ENCODE measurements at places on chromosomes 7 and 10. TPM values are rescaled to one million over a fixed set of nuclear protein-coding genes. Genes with fewer than 3 reads are reported as not detected.

- H3K27ac ChIP-seq = no peak overlapping the region
- H3K27me3 ChIP-seq = no peaks in the 10 kb centered on the region
- peak; percentile 16 for DNase-seq
- H3K36me3 ChIP-seq = no peaks in the 10 kb centered on the region
- no peak overlapping the region for H3K4me3 ChIP-seq
These were observed 63.6 kb downstream of the RGS10 start for GRCh38 chr10:119478811-119479341.

DNA sequence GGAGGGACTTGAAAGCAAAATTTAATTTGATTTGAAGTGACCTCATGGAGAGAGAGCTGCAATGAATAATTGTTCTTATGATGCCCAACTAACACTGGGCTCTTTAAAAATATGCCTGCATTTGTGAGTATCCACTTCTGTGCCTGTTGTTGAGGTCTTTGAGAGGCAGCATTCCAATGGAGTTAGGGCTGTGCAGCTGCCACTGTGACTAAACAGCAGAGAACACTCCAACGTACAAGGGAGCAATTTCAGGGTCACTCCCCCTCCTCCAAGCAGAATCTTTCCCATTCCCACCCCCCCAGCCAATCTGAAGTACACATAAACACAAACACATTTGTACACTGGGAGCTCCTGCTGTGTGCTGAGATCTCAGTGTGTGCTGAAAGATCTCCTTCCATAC lies 28.0 kb upstream of the GSAP start:
- no peaks in the 10 kb centered on the region for H3K36me3 ChIP-seq
- H3K27ac ChIP-seq = no peak overlapping the region
- DNase-seq = no peak
- no peaks in the 10 kb centered on the region for H3K4me1 ChIP-seq
- H3K4me3 ChIP-seq = no peak overlapping the region
- H3K27me3 ChIP-seq = no peaks in the 10 kb centered on the region

DNA sequence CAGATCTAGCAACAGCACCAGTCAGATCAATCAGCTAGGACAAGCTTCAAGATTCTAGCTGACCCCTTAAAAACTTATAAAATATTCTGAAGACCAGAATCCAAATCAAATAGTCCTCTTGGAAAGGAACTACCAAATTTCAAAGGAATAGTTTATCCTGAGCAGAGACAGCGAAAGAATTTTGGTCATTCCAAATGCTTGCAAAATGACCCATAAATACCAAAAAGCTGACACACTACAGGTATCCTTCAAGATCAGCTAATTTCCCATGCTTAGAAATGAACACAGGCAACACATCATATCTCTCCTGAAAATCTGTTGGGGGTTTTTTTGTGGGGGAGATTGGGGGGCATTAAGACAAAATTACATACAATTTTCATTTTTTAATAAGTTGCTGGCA lies 78.8 kb downstream of the PDSS1 start:
- no peaks in the 10 kb centered on the region for H3K27me3 ChIP-seq
- H3K4me3 ChIP-seq = no peak overlapping the region
- no peak overlapping the region for H3K27ac ChIP-seq
- no peaks in the 10 kb centered on the region for H3K36me3 ChIP-seq

The ELN gene
- not detected for total RNA-seq

DNA sequence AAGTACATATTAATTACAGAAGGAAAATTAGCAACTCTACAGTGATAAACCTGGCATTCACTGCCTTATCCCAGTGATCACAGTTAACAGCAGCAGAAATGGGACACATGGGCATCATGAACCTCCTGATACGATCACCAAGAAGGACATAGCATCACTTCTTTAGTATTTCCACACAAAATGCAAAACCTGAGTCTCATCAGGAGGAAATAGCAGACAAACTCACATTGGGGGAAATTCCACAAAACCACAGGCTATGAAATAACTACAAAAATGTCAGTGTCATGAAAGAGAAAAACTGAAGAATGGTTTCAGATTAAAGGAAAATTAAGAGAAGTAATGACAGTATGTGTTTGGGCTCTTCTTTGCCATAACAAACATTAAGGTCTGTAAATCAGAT lies 12.0 kb upstream of the PURB start:
- no peaks in the 10 kb centered on the region for H3K27me3 ChIP-seq
- no peaks in the 10 kb centered on the region for H3K36me3 ChIP-seq
- H3K4me1 ChIP-seq = peaks cover under 1% of the 10 kb centered on the region
- peak; percentile 37 for DNase-seq

- DNase-seq = no peak
- no peak overlapping the region for H3K4me3 ChIP-seq
- no peaks in the 10 kb centered on the region for H3K36me3 ChIP-seq
- H3K27me3 ChIP-seq = no peaks in the 10 kb centered on the region
- H3K4me1 ChIP-seq = peaks cover 19% of the 10 kb centered on the region
- no peak overlapping the region for H3K27ac ChIP-seq
These were observed 3.3 kb downstream of the PTPN12 start for GRCh38 chr7:77540402-77540822.

DNA sequence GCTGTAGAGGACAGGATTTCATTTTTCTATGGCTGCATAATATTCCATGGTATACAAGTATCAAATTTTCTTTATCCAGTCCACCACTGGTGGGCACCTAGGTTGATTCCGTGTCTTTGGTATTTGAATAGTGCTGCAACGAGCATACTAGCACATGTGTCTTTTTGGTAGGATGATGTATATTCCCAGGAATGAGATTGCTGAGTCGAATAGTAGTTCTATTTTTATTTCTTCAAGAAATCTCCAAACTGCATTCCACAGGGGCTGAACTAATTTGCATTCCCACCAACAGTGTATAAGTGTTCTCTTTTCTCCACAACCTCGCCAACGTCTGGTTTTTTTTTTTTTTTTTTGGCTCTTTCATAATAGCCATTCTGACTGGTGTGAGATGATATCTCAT lies 550.0 kb downstream of the REEP3 start:
- H3K4me3 ChIP-seq = no peak overlapping the region
- no peaks in the 10 kb centered on the region for H3K27me3 ChIP-seq
- no peaks in the 10 kb centered on the region for H3K36me3 ChIP-seq
- H3K27ac ChIP-seq = no peak overlapping the region

- H3K27me3 ChIP-seq = no peaks in the 10 kb centered on the region
- peaks cover 12% of the 10 kb centered on the region for H3K4me1 ChIP-seq
- no peak overlapping the region for H3K4me3 ChIP-seq
These were observed 3.5 kb downstream of the DMTF1 start for GRCh38 chr7:87155788-87156187.

DNA sequence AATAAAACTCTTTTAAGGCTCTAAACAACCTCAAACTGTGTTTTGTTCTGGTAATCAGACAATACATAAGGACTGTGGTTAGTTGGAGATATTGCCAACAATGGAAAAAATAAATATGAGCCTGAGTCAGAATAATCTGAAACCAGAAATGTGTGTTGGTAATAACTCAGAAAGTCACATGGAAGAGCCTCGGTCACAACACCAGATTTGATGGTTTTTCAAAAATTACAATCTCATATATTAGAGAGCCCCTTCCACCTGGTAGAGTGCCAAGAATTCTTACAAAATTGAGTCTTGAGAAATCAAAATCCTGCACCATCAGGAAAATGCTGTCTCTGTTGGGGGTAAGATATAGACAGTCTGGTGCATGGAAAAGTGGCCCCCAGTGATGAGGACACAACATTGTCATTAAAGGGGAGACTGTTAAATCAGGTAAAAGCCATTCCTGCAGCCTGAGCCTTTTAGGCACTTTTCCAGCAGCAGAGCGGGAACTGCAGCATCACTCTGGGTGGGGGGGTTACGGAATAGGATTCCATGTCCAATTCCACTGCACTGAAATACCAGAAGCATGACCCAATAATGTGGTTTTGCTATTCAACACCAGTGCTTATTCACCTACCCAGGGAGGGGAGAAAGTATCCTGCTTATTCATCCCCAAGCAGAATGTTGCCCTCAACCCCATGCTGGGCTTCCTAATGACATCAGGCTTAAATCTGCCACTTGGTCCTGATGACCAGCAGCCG lies 9.5 kb upstream of the ADAM12 start:
- DNase-seq = no peak
- H3K27me3 ChIP-seq = no peaks in the 10 kb centered on the region
- no peaks in the 10 kb centered on the region for H3K36me3 ChIP-seq
- H3K27ac ChIP-seq = no peak overlapping the region
- no peak overlapping the region for H3K4me3 ChIP-seq
- H3K4me1 ChIP-seq = peaks cover 4% of the 10 kb centered on the region

DNA sequence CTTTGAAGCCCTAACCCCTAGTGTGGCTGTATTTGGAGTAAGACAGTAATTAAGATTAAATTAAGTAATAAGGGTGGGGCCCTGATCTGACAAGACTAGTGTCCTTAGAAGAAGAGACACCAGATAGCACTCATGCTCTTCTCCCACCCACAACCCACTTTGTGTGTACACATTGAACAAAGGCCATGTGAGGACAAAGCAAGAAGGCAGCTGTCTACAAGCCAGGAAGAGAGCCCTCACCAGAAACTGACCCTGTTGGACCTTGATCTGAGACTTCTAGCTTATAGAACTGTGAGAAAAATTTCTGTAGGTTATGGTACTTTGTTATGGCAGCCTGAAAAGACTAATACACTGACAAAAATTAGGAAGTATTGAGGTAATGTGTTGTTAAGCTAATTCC lies 59.8 kb downstream of the ZFAND4 start:
- no peak for DNase-seq
- no peaks in the 10 kb centered on the region for H3K27me3 ChIP-seq
- H3K27ac ChIP-seq = no peak overlapping the region
- H3K4me1 ChIP-seq = no peaks in the 10 kb centered on the region
- no peak overlapping the region for H3K4me3 ChIP-seq
- H3K36me3 ChIP-seq = peaks cover 21% of the 10 kb centered on the region

DNA sequence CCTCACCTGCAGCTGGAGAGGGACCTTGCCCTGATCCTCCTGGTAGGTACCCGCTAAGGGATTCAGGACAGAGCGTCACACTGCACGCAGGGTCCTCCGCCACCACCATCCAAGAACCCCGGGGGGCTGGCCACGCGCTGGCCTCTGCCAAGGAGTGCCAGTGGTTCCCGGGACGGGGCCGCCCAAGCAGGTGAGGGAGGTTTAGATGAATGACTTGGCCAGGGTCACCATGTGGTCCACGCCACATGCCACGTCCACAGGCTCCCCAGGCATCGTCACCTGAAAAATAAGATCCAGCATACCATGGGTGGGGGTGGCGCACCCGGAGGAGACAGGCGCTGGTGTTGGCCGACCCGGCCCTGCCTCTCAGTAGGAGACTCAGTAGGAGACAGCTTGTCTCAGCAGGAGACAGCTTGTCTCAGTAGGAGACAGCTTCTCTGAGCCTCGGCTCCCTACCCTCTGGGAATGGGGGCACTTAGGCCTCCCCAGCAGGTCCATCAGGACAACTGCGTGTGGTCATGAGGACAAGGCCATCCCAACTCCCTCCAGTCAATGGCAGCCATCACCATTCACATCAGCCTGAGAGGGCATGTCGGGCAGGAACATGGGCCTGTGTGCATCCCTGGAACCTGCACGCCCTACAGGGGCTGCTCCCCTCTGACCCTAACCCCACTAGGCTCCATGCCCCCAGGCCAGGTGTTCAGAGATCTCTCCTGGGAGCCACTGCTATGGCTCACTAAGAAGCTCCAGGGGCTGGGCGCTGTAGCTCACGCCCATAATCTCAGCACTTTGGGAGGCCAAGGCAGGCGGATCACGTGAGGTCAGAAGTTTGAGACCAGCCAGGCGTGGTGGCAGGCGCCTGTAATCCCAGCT lies 30.5 kb downstream of the RCC1L start:
- peaks cover 14% of the 10 kb centered on the region for H3K36me3 ChIP-seq
- no peaks in the 10 kb centered on the region for H3K4me1 ChIP-seq
- no peak overlapping the region for H3K27ac ChIP-seq
- H3K4me3 ChIP-seq = no peak overlapping the region

The CDC14C gene
- total RNA-seq = not detected

The C7orf33 gene
- not detected for total RNA-seq

The MRLN gene
- not detected for total RNA-seq

The HHEX gene
- 0.96 TPM for total RNA-seq

DNA sequence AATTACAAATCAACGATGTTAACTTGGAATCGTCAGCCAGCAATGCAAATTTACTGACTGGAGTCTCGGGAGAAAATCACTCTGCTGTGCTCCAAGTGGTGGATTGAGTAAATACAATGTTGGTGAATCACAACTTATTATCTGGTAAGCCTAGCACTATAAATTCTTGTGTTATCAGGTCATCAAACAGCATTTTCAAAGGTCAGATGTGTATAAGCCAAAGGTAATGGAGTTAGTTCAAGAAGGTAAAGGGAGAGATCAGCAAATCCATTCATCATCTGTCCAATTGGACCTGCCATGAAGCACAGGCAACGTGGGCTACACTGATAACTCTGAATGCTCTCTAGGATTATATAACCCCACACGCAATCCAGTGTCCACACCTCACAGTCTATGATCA lies 13.9 kb downstream of the CUBN start:
- H3K27ac ChIP-seq = no peak overlapping the region
- DNase-seq = no peak
- no peaks in the 10 kb centered on the region for H3K27me3 ChIP-seq
- H3K4me1 ChIP-seq = peaks cover 5% of the 10 kb centered on the region
- peaks cover 2% of the 10 kb centered on the region for H3K36me3 ChIP-seq

GRCh38 chr10:71092812-71093401 lies 119.5 kb upstream of the UNC5B start:
- H3K36me3 ChIP-seq = no peaks in the 10 kb centered on the region
- no peak overlapping the region for H3K4me3 ChIP-seq
- DNase-seq = no peak
- H3K27ac ChIP-seq = no peak overlapping the region

The VAX1 gene
- total RNA-seq = not detected

DNA sequence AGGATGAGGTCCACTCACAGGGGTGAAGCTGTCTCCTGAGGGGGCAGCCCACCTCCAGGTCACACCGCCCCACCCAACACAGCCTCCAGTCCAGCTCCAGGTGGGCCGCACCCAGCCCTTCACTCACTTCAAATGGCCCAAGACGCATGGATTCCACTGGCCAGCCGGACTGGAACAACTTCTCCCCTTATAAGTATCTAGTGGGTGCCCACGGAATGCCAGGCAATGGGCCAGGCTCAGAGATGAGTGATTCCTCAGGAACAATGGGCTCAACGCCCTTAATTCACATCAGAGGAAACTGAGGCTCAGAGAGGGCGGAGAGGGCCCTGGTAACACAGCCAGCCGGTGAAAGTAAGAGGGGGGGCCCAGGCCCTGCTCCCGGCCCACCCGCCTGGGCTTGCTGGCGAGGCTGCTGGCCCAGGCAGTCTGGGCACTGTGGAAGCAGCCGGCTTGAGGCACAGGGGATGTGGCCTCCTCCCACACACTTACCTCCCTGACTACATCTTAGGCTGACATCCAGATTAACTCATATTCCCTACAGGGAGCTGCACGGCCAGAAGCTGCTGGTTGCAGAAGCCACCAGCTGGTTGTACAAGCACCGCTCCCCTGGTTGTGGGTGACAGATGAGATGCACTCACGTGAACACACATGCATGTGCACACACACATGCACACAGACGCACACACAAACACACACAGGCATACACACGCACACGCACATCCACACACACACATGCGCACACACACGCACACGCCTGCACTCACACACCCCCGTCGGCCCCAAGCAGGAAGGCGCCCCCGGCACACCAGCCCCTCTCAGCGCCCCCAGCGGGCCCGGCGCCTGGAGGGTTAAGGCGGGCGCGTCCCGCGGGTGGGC lies 1.0 kb upstream of the FAM20C start:
- peaks cover 13% of the 10 kb centered on the region for H3K4me1 ChIP-seq
- no peak for DNase-seq
- H3K36me3 ChIP-seq = no peaks in the 10 kb centered on the region
- no peak overlapping the region for H3K27ac ChIP-seq
- H3K27me3 ChIP-seq = peaks cover 32% of the 10 kb centered on the region
- H3K4me3 ChIP-seq = no peak overlapping the region
